ENCODE measurements at places on chromosomes 7 and 10.

- DNase-seq = no peak
Observed at GRCh38 chr7:3232228-3232627, 68.8 kb upstream of the SDK1 start.

DNA sequence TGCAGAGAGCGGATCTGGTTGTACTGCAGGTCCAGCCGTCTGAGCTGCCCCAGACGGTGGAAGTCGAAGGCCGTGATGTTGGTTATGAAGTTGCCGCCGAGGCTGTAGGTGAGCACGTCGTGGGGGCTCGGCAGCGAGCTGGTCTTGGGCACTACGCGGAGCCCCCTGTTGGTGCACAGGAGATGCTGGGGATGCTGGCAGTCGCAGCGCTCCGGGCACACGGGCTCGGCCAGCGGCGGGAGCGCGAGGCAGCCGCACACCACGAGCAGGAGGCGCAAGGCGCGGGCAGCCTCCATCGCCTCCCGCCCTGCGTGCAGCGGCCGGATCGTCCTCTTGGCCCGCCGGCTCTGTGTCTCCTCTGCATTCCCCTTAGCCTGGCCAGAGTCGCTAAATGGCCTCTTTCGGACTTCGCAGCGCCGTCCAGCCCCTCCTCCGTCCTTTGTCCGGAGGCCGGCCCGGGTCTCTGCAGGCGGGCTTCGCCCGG is 337 bp downstream of the TRIL start:
- DNase-seq = no peak

- no peak for DNase-seq
Observed at GRCh38 chr10:69446650-69447151, 4.6 kb upstream of the TSPAN15 start.

DNA sequence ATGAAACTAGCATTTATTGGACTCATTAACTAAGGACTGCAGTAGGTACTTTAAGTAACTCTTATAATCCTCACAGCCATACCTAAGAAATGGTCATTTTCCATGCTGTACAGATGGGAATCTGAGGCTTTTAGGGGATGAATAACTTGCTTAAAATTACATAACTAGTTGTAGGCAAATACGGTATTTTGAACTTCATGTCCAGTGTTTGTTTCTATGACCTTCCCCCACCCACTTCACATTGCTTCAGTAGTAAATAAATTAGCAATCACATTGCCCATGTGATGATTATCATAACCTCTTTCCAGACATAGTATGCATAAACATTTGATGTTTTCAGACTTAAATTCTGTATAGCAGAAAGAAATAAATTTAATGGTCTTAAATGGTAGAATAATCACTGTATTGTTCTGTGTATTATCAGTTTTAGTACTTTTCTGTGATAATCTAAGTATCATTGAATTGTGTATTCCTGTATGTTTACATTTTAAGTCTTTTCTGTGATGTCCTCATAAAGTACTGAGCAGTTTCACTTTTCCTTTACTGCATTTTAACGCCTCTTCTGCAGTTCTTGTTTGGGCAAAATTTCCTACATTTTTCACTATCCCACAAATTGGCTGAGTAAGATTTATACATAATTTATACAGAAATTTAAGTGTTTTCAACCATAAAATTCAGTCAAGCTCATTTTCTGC is 48.3 kb downstream of the ANKIB1 start:
- no peak for DNase-seq

DNA sequence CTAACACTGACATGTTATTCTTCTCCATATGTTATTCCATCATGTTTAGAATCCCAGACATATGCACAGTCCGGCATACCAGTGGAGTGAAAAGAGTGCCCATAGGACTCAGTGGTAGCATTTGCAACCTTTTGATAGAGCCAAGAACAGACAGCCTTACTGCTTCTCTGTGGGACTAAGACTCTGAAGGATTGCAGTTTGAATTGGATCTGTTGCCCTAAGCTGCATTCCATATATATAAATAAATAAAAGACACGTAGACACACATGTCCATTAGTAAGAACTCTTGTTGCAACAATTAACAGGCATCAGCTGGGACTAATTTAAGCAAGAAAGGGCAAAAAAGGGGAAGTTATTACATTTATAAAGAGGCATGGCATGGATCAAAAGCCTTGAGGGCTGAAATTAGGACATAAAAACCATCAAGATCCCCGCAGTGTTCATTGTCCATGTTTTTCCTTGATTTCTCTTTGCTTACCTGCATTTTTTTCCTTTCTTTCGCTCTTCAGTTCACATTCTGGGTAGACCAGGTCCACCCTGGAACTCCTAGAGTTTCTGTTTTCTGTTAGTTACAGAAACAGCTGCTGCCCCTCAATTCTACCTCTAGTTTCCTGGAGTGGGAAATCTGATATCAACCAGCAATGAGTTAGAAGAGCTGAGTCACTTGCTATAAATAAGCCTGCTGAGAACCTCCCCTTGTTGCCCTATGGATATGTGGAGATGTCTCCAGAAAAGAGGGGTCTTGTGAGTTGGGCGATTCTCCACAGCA is 132.4 kb downstream of the SORCS1 start:
- no peak for DNase-seq

DNA sequence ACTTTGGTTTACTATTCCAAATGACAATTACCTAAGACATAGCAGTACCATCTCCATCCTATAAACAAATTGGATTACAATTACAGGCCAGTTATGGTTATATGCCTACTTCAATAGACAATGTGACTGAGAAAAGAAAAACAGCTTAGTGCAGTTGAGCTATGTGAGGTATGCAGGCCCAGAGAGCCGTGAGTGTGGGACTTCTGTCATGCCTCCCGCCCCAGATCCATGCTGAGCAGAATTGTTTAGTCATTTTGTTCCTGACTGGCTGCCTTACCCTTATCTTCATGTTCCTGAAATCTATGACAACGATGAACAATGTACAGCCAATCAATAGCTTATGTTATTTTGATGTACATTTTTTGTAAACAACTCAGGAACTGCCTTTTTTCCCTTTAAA is 21.7 kb downstream of the LARP4B start:
- DNase-seq = no peak
